GF-D8 (cell line): ENCODE measurements at places on chromosomes 2 and 18.

DNA sequence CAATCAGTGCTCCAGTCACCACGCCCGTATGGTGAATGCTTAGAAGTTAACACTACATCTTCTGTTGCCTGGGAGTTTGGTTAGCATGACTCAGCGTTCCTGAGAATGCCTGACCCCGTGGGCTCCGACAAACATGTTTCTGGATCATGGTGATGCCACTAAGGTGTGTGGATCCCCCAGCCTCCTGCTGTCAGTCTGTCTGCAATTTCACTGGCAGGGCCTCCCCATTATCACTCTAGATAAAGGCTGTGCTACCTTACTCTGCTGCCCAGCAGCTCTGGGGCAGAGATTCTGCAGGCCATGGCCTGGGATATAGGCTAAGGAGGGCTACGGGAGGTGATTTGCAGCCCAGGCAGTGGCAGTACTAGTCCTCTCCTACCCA, 66.0 kb downstream of the STPG4 start:
- no peak for DNase-seq

GRCh38 chr2:127226132-127226519, 6.0 kb upstream of the CYP27C1 start:
- no peak for DNase-seq

GRCh38 chr2:144143294-144144151, 376.4 kb downstream of the ZEB2 start:
- DNase-seq: peak; percentile 1

- DNase-seq: peak; percentile 61
Observed at GRCh38 chr2:32384529-32384928, 27.7 kb downstream of the BIRC6 start.

GRCh38 chr2:81196383-81196851, 891.9 kb upstream of the LRRTM1 start:
- DNase-seq: no peak
